Activated CD4-positive, alpha-beta T cell treated with anti-CD3 and anti-CD28 coated beads, Interleukin-2, Interleukin-6, amounts not matched to agents 100 ng/mL and 50 ng/mL, durations not matched to agents 16 hours and 8 hours (primary cell): ENCODE measurements at places on chromosomes 2 and 18.

- DNase-seq: no peak
Observed at GRCh38 chr18:23243178-23243577, 107.9 kb downstream of the CABLES1 start.

GRCh38 chr2:20914087-20914486 is 91.2 kb upstream of the LDAH start:
- no peak for DNase-seq

DNA sequence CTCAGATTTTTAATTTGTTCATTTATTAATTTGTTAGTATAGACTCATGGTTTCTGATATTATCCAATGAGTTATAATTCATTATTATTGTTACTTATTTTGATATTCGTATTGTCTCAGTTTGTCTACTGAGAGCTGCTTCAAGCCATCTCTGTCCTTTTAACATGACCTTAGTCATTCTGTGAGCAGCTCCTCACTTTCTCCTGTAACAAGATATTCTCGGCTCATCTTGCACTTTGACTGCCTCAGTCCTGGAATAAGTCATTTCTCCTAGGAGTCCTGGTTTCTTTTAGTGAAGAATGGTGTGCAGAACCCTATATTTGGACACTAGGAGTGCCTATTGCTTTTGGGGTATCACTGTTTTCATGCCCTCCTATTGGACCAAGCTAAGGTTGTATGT is 13.2 kb downstream of the ASB1 start:
- DNase-seq: peak; percentile 46

DNA sequence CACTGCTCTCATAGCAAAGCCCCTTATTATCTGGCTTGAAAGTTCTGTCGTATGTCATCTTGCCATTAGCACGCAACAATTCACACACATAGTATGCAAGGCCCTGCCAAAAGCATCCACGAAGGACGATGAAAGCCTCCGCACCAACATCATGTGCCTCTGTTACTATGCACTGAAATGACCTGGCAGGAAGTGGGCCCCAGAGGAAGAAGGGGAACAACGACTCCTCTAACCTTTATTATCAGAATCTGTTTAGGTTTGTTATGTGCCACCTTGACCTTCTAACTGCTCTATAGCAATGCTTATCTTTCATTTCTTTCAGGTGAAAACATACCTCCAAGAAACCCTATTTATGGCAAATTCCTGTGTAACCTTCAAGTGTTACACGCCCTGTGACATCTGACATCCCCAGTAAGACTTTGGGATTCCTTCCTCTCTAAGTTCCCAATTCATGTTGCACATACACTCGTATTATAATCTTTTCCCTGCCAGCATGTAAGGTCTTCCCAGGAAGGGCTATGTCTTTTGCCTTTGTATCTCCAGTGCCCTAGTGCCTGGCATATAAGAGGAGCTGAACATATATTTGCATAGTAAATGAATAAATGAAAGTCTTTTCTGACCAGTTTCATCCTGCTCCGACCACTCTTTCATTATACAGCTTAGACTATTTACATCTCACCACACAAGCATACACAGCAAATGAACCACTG is 7.0 kb upstream of the NDUFV2 start:
- peak; percentile 88 for DNase-seq

DNA sequence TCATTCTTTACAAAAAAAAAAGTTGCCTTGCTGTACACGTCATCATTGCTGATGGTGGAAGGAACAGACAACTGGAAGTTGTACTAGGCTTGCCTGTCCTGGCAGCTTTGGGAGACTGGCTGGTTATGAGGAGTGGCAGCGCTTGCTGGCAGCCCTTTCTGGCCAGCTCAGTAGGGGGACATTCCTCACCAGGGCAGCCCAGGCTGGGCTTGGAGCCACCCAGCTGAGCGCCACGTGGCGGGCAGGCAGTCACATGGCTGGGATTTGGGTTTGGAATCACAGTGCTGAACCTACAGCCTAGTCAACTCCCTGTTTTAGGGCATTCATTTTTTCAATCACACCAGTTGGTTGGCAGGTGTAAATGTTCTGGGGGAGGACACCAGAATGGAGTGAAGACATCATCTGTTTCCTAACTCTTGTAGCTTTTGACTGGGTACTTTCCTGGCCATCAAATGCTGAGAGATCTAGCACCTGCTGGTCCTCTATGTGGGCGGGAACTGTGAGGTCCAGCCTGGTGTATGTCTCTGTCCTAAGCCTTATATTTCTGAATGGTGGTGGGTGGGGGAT is 139.3 kb downstream of the SETBP1 start:
- no peak for DNase-seq

DNA sequence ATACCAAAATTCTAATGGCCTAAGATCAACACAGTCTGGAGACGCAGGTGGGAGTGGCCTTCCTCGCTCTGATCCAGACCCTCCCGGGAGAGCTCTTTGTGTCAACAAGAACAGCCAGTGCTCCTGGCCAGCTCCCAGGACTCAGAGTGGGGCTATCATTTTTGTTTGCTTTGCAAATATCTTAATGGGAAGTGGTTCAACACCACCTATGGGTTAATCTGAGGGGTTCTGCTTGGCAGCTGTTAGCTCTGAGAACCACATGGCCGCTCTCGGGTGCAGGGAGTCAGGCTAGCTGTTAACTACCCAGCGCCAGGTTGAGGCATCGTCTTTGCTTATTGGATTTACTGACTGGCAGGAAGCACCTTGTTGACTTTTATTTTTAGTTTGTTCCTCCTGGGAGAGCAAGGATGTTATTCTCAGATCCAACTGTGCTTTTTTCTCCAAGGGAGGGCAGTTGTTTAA is 184.8 kb upstream of the SP5 start:
- no peak for DNase-seq

- DNase-seq: no peak
Observed at GRCh38 chr2:191231995-191232394, 13.2 kb upstream of the MYO1B start.

DNA sequence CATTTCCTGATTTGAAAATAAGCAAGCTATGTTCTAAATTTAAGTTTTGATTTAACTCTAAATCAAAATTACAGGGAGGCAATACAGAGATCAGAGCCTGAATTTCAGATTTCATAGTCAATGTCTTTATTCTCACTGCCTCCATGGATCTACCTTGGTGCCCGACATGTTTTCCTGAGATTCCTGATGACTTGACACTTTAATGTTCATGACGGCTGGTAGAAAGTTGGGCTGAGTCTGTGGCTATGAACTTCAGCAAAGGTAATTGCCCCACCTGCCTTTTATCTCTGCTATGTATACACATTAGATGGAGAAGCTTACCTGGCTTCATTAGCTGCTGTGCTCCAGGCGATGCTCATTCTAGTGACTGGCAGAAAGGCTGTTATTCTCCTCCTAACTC is 1390.5 kb upstream of the CELF4 start:
- no peak for DNase-seq

DNA sequence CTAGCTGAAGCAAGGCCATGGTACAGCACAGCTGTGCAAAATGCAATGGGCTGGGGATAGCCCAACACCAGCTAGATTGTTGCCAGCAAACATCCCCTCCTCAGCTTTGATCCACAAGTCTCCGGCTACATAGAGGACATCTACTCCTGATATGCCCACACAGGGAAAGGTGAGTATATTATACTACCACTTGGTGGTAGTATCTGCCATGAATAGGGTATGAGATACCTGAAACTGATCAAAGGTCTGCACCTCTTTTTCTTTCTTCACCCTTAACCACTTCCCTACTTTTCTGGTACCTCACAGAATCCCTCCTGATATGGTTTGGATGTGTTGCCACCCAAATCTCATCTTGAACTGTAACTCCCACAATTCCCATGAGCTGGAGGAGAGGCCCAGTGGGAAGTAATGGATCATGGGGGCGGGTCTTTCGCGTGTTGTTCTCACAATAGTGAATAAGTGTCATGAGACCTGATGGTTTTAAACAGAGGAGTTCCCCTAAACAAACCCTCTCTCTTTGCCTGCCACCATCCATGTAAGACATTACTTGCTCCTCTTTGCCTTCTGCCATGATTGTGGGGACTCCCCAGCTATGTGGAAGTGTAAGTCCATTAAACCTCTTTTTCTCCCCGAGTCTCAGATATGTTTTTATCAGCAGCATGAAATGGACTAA is 279.6 kb downstream of the TXNL1 start:
- DNase-seq: no peak

DNA sequence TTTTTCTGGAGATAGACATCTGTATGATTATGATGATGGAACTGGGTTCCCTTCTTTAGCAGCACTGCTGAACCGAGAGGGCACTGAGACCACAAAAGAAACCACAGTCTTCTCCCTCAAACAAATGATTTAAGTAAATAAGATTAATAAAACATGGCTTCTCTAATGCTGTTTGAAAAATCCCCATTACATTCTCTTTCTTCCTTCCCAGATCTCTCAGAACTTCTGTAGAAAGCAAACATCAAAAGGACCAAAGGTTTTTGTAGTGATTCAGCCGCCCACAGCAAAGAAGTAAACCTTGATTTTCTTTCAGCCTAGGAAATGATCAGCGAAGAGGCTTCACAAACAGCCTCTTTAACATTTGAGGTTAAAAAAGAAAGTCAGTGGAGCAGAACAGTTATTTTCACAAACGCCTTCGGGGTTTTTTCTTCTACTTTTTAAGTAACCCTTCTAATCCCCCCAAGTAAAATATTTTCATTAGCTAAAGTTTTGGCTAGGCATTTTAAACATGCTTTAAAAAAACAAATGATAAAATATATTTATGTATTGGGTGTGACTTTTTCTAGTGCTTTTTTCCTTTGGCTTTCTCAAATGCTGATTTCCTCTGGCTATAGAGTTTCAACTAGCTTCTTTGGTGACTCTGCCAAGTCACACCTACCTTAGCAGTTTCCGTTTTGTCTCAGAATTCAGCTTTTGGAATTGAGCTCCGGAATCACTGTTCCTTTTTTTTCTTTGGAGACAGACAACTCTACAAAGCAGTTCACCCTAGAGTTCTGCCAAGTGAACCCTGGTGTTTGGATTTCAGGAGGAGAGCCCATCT is 89.6 kb downstream of the UPP2 start:
- peak; percentile 15 for DNase-seq

DNA sequence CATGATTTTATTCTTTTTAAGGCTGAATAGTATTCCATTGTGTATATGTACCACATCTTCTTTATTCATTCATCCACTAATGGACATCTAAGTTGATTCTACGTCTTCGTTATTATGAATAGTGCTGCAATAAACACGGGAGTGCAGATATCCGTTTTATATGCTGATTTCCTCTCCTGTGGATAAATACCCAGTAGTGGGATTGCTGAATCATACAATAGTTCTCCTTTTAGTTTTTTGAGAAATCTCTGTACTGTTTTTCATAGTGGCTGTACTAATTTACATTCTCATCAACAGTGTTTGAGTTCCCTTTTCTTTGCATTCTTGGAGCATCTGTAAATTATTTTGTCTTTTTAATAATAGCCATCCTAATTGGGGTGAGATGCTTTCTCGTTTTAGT is 114.5 kb downstream of the RGPD3 start:
- DNase-seq: no peak

DNA sequence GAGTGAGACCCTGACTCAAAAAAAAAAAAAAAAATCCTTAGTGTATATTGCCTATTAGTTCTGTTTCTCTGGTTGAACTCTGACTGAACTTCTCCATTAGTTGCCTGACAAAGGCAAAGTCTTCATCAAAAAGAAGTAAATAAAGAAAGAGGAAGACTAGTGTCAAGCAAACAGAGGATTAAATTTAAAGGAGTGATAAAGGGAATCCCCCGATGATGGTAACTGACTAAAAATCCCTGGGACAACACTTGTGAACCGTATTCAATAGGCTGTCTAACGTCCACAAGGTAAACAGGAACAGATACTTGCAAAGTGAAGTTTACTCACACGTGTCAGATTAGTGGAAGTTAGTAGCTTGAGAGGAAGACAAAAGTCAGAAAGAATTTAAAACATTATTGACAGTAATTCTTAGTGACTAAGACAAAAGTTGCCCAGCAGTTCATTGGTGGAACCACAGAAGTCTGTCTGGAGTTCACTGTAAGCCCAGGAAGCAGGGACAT is 26.2 kb upstream of the SPOPL start:
- no peak for DNase-seq

DNA sequence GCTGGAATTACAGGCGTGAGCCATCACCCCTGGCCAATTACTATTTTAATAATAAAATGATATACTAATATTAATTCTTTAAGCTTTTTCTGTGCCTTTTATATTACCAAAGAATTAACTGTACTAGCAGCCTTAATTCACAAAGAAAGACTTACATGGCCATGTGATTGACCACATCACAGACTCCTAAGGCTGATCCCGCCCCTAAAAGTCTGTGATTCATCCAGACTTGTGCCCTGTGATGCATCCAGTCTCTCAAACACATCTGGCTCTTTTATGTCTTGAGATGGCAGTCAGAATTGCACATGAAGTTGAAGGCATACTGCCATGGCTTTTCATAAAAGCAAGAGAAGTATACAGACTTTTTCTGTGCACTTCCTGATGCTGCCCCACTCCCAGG is 91.7 kb downstream of the DTNA start:
- no peak for DNase-seq

- DNase-seq: no peak
Observed at GRCh38 chr2:44109166-44109565, 59.5 kb upstream of the PPM1B start.

DNA sequence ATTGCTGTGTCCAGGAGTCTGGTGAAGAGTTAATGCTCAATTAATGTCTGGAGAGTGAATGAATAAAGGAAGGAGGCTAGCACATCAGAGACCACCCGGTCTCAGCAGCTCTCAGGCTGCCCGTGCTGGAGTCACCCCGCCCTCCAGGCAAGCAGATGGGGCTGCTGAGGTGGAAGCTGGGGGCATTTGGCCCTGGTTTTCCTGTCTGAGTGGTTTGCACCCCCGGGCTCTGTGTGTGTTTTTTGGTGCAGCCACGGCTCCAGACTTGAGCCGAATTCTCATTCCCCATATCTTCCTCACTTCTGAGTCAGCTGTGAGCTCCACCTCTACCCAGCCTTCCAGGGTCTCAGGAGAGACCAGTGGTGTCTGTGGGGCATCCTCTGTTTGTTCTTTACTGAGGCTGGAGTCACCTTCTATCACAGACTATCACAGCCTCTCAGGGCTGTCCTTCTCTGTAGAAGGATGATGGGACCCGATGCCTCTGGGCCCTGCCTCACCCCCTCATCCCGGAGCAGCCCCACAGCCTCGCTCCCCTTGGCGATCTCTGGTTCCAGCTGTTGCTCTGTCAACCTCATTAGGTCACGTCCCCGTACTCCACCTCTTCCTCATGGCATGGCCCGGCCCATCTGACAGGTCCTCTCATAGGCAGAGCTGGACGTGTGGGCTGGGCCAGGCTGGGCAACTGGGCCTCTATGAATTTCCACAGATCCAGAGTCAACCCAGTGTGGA is 60.8 kb downstream of the HS1BP3 start:
- no peak for DNase-seq

GRCh38 chr2:148391324-148391723 is 253.2 kb upstream of the EPC2 start:
- no peak for DNase-seq

- DNase-seq: no peak
Observed at GRCh38 chr18:22348521-22349316, 69.0 kb downstream of the CTAGE1 start.

- peak; percentile 42 for DNase-seq
Observed at GRCh38 chr2:28586867-28587266, 91.0 kb downstream of the PLB1 start.

GRCh38 chr2:10765914-10766313 is 44.5 kb downstream of the ATP6V1C2 start:
- DNase-seq: no peak

GRCh38 chr2:41723526-41723925 is 324.3 kb upstream of the PKDCC start:
- DNase-seq: no peak
